ENCODE measurements at places on chromosomes 2 and 18.

- DNase-seq = no peak
Observed at GRCh38 chr2:142870526-142870925, 6.9 kb upstream of the KYNU start.

GRCh38 chr2:46410273-46411244 is 68.8 kb upstream of the TMEM247 start:
- DNase-seq = no peak

DNA sequence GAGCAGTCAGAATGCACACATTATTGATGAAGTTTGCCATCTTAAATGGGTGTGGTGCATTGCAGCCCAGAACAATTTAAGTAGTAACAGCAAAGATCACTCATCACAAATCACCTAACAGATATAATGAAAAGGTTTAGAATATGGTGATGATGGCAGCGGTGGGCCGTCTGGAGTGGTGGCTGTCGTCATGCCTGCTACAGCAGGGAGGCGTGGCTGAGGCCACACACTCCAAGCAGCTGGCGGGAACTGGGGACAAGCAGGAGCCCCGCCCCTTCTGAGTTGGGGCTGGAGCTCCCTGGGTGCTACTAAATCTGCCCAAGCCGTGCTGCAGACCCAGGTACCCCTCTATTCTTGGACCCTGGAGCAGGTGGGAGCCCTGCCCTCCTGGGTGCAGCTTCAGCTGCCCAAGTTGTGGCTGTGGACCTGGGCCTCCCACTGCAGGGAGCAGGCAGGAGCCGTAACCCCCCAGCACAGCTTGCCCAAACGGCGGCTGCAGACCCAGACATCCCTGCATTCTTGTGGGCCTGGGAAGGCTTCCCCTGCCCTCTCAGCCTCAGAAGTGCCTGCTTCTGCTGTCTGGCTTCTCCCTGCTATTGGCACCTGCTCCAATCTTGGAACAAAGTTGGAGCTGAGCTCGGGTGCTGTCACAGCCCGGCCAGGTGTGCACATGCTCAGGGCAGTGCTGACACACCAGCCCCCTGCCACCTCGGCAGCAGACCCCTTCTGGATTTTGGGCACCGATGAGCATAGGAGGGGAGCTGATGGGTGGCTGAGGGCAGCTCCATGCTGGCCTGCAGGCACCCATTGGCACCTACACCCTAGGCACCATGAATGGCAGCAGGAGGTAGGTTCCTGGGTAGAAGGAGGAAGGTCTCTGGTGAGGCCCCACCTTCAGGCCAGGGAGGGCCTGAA is 149.3 kb downstream of the EHBP1 start:
- no peak for DNase-seq

DNA sequence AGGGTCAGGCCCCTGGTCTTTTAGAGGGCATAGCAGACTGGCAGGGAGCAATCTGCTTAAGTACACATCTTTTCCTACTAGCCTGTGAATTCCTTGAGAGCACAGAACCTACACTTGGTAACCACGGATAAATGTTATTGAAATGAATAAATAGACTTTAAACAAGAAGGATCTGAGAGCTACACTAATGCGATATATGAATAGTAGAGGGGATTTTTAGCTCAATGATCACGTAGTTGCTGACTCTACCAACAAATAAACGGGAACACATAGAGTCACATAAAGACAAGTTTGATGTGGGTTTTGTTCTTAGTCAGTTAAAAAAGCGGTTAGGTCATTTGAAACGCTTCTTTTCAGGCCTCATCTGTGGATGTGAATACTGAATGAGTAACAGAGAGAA is 290.3 kb upstream of the CCDC68 start:
- DNase-seq = no peak

GRCh38 chr2:143652692-143653091 is 523.5 kb downstream of the ARHGAP15 start:
- DNase-seq = no peak

DNA sequence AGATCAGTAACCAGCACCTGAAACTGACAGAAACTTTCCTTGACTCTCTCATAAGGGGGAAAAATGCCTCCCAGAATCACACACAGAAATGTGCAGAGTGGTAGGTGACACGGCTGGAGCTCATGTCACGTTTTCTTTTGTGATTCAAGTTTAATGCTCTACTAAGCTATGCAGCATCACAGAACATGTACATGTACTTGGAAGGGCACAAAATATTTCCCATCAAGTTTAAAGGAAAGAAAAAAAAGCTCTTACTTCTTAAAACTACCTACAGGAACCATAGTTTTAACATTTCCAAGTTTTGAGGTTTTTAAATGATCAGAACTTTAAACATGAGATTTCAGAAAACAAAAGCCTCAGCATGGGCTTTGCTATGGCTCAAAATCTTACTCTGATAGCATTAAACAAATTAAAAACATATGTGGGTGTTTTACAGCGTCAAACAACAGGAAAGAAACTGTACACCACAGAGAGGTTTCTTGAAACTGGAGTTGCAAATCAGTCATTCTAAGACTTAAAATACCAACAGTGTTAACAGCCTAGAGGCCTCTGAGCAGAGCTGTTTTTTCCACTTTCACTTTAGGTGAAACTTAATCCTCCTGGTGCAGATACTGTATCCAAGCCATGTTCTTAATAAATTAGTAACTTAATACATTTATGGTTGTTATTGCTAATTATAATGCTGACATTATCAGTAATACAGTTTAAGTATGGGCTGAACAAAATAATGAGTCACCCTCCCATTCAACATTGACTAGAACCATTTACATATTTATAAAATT is 30.1 kb downstream of the MBP start:
- DNase-seq = no peak

DNA sequence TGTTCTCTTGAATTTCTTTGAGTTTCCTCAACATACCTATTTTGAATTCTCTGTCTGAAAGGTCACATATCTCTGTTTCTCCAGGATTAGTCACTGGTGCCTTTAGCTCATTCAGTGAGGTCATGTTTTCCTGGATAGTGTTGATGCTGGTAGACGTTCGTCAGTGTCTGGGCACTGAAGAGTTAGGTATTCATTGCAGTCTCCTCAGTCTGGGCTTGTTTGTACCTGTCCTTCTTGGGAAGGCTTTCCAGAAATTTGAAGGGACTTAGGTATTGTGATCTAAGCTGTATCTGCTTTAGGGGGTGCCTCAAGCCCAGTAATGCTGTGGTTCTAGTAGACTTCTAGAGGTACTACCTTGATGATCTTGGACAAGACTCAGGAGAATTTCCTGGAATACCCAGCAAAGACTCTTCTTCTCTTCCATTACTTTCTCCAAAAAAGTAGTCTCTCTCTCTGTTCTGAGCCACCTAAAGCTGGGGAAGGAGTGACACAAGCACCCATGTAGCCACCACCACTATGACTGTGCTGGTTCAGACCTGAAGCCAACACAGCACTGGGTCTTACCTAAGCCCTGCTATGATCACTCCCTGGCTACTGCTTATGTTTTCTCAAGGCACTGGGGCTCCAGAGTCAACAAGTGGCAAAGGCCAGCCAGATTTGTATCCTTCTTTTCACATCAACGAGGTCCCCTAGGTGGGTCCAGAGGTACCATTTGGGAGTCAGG is 852.0 kb downstream of the BCL11A start:
- DNase-seq = no peak

DNA sequence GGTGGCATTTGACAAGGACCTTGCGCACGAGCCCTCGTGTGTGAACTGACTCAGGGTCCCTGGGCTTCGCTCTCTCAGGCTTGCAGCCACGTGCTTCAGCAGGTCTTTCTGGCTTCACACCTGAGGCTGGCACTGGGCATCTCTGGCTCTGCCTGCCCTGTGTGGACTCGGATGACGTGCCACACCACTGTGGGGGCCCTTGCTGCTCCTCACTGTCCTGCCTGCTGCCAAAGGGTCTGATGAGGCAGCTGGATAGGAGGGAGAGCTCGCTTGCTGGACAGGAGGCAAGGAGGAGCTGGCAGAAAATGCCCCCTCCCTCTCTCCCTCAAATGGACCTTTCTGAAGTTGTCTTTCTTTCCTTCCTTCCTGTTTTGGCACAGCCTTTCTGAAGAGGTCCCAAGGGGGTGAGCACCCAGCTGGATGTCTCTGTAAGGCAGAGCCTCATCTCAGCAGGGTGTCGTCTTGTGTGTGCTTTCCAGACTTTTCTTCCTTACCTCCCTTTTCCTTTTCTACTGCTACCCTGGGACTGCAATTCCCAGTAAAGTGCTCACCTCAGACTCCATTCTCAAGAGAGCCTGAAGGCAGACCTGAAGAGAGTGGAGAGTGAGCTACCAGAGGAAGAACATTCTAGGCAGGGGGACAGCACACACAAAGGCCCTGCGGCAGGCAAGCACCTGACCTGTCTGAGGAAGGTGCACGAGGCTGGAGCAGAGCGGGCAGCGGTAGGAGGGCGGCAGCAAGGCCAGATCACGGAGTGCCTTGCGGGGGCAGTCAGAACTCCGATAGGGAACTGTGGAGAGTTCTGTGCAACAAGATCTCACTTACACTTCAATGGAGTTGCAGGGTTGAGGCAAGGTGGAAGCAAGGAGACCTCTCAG is 5.3 kb downstream of the PER2 start:
- no peak for DNase-seq

DNA sequence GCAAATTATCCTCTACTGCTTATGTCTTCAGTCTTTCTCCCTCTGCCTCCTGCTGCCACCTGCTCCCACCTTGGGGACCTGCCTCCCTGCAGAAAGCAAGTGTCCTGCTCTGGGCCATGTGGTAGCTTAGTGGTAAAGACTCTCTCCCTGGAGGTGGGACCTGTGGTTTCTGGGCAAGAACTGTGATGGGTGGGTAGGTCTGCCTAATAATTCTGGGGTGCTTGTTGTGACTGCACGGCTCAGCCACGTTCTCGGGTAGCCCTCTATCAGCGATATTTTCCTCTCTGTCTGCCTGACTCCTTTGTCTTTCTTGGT is 16.4 kb upstream of the CD28 start:
- no peak for DNase-seq

DNA sequence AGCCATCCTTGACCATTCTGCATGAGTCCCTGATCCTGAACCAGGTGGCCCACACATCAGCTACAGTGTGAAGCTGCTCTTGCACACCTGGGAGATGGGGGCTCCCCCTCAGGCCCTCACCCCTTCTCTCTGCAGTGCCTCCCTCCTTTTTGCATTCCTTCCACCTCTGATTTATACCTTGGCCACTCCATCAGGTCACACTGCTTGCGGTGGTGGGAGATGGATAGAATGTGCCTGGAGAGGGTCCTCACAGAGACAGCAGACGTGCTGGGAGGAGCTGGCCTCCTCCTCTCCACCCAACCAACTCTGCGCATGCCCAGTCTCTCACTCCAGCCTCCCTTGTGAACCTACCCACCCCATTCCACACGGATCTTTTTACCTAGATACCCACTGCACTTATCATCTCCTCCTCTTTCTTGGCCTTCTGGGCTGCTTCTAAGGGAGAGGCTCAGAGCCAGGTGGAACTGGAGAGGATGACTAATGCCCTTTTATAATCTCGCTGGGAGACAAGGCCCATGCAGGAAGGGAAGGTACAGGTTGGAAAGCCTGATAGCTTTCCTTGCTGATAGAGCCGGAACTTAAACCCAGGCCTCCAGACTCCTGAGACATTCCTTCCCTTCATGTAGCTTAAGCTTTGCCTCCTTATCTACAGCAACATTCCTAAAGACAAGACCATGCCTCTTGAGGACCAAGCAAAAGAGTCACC is 205.1 kb downstream of the ZBTB7C start:
- no peak for DNase-seq

- no peak for DNase-seq
Observed at GRCh38 chr2:37858725-37859267, 66.3 kb upstream of the RMDN2 start.

- no peak for DNase-seq
Observed at GRCh38 chr2:231531883-231532755, 1.9 kb upstream of the NMUR1 start.

- DNase-seq = no peak
Observed at GRCh38 chr2:43676322-43677050, at the start of gene C1GALT1C1L. C1GALT1C1L (minus strand) TSS chr2:43676429; CDS start chr2:43676322, 107 bp downstream.

DNA sequence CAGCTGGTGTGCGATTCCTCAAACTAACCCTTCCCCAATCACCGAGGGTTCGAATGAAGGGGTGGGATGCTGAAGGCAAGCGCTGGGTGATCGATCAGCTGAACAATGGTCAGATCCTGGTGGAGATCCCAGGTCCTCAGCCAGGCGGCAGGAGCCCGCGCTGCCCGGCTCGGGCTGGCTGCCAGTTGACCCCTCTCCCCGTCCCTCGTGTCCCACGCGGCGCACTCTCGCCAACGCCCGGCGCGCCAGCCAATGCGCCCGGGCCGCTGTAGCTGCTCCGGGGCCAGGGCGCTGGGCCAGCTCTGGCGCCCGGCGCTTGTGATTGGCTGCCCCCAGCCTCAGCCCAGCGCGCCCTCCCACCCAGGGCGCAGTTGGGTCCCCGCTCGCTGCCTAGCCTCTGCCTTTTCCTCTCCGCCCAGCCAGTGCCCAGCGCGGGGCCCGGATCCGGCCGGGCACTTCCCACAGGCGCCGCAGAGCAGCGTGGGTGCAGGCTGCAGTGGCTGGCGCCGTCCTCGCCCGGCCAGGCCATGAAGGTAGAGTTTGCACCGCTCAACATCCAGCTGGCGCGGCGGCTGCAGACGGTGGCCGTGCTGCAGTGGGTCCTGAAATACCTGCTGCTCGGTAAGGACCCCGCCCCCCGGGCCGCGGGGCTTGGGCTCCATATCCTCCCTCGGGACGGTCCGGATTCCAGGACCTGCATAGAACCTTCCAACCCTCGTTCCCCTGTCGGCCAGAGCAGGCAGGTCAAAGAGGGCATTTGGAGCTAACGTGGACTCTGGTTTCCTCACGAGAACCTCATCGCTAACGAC is at the start of gene MOGAT1:
Gene MOGAT1, plus strand, starts transcription at position 400 of the 809 bp plus-strand sequence. Its CDS starts 128 bp downstream, at position 528.
- no peak for DNase-seq

- no peak for DNase-seq
Observed at GRCh38 chr18:23756590-23757436, 67.6 kb downstream of the LAMA3 start.

DNA sequence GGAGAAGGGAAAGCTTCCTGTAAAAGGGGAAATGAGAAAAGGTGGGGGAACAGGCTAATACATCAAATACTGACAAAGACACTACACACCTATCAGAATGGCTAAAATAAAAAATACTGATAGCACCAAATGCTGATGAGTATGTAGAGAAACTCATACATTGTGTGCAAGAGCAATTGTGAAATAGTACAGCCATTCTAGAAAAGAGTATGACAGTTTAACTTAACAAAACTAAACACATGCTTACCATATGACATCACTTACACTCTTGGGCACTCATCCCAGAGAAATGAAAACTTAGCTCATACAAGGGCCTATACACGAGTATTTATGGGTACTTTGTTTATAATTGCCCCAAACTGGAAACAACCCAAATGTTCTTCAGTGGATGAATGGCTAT is 53.4 kb downstream of the ZNF638 start:
- no peak for DNase-seq

DNA sequence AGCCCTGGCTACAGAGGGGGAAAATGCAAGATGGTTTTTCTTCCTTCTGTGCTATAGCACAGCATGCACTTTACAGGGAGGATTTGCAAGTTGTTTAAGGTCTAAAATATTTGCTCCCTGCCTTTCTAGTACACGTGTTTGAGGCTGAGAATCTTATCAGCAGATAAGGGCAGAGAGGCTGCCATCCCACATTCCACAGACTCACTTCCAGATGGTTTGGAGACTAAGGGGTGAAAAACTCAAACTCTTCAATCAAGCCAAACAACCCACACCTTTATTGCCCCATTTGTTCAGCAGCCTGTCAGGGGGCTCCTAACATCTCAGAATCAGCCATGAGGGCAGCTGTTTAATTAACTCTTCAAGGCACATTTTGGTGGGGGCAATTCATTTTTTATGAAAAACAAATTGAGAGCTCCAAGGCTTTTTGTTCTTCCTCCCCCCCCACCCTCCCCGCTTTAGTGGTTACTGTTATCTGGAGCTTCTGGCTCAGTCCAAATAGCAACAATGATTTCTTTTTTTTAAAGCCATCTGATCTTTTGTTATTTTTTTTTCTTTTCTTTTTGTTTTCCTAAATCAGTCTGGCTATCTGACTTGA is 242.6 kb upstream of the NT5C1B start:
- no peak for DNase-seq

- DNase-seq = no peak
Observed at GRCh38 chr2:230394301-230394700, 21.7 kb upstream of the SP100 start.
